ENCODE measurements at places on chromosomes 3 and 15.

DNA sequence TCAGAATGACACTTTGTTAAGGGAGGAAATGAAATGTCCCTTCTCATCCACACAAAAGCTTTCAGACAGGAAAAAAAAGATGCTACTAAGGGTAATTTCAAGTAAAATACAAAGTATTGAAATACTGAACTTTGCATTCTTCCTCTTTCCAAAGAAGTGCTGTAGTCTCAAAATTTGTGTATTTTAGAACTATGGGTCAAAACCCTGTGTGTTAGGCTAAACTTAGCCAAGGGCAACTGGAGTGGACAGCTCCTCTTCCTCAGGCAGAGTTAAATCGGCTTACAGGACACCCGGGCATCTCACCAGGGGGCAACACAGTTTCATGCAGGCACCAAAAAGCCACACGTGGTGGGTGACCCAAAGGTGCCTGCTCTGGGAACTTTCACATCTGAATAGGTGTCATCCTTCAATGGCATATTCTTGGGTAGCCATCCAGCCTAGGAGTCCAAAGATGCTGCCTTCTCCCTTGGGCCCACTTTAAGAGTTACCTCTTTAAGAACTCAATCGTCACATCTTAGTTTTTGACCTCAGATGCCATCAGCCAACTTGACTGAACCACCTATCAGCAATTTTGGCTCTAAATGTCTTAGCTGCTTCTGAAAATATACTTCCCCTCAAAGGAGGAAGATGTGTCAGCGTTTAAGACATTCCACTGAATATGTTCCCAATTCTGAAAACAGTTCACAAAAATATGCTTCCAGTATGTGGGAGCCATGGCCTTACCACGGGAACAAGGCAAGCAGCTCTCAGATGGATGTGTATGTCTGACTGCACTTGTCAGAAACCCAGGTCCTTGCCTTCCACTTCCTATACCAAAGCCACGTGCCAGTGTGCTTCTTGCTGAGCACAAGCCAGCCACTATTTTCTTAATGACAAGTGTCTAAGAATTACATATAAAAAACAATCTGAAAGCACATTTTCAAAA is 32.2 kb upstream of the MUC13 start:
- DNase-seq = no peak

DNA sequence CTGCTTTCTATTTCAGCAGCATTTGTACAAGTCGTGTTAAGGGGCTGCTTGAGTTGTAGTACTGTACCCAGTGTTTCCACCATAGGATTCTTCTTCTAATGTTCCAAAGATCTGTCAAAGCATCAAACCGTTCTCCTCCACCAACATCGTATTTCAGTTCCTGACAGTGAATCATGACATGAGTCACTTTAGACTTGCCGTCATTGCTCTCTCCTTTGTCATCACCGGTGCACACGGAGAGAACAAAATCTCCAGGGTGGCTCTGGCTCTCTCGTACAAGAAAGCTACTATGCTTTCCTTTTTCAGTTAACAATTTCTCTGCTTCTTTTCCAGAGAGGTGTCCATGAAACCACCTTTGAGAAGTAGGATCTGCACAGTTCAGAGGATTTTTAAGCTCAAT is 270.9 kb upstream of the CCDC54 start:
- no peak for DNase-seq

DNA sequence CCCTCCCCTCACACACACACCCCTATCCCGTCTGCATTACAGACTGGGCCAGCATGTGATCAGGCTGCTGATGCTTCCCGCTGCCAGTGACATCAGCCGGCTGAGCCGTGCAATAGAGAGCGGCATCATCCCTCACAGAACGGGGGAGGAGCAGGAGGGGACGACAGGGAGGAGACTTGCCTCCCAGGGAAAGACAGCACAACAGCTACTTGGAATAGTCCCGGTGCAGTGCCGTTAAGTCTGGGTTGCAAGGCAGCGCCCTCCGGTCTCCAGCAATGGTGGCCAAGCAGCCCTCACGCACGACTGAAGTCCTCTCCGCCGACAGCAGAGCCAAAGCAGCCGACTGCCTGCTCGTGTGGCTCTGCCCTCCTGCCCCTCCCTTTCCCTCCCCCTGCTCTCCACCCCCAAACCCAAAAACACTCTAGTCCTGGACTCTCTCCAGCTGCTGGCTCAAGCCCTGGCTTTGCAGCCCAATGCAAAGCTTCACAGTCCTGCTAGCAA is 31.5 kb upstream of the RPS17 start:
- peak; percentile 75 for DNase-seq

- DNase-seq = no peak
Observed at GRCh38 chr3:112777811-112778210, 68.9 kb downstream of the CD200R1L start.

DNA sequence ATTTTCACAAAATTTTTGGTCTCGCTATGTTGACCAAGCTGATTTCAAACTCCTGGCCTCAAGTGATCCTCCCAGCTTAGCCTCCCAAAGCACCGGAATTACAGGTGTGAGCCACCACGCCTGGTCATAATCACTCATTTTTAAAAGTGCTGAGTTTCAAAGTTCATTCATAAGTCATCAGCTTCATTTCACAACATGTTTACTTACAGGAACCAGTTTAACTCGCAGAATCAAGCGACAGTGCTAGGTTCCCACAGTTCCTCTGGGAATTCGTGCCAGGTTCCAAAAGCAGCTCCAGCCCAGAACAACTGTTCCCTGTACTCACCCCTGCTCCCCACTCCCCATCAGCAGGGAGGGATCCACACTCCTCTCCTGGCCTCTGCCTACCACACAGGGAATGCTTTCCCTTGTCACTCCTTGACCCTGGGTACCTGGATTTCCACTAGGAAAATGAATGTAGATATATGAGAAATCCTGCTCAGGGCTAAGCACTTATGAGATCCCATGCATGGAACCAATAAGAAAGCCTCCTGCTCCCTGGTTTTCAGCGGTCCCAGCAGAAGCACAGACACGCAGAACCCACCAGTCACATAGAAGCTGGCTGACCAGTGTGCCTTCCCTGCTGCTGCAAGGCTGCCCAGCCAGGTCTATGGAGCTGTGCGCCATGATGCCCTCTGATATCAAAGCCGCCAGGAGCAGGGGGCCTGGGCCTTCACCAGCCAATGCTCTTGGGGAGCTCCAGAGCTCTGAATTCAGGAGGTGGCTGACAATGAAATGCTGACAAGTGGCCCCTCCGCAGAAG is 72.3 kb downstream of the ITGB5 start:
- no peak for DNase-seq

GRCh38 chr3:37466660-37467359 is 292.4 kb upstream of the LRRFIP2 start:
- no peak for DNase-seq

- DNase-seq = no peak
Observed at GRCh38 chr3:131501949-131502348, 822 bp downstream of the MRPL3 start.

- DNase-seq = no peak
Observed at GRCh38 chr3:8931342-8931741, 31.9 kb downstream of the RAD18 start.

GRCh38 chr15:66735909-66736305 is 33.9 kb downstream of the SMAD6 start:
- DNase-seq = no peak

DNA sequence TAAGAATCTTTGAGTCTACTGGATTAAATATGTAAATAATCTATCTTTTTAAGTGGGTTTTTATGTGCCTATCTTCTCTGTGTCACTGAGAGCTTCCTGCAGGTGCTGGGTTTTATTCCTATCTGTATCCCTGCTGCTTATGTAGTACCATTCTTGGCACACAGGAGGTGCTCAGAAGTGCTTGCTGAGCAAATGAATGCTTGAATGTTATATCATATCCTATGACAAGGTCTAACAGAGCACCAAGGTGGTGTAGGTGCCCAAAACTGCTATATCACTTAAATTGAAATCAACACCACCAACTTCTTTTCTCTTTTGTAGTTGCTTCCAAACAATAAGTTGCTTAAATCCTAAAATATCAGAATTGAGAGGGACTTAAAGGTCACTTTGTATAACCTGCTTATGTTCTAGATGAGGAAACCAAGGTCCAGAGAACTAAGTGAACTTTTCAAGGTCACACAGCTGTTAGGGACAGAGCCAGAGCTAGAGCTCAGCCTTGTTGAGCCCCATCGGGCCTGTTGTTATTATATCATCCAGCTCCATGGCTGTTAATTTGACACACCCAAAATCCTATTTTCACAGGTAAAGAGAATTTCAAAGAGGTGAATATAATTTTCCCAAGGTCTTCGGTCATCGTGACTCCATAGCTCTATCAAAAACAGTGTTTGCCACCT is 46.0 kb downstream of the CCNL1 start:
- DNase-seq = no peak

- DNase-seq = no peak
Observed at GRCh38 chr3:155846119-155846518, 8.1 kb downstream of the SLC33A1 start.

DNA sequence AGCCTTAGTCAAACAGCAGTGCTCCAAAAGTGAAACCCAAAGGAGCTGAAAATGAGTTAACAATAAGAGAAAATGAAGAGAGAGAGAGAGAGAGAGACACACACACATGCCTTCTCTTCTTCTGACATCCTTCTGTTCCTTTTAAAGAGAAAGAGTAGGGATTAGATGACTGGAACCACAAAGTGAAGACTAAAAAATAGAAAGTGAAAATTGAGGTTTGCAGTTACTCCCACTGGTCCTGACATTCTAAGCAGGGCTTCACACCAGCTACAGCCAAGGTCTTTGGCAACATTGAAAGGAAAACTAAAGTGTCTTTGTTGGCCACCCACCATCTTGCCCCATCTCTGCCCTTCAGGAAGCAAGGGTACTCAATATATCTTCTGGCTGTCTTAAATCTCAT is 59.2 kb downstream of the USP50 start:
- DNase-seq = no peak

DNA sequence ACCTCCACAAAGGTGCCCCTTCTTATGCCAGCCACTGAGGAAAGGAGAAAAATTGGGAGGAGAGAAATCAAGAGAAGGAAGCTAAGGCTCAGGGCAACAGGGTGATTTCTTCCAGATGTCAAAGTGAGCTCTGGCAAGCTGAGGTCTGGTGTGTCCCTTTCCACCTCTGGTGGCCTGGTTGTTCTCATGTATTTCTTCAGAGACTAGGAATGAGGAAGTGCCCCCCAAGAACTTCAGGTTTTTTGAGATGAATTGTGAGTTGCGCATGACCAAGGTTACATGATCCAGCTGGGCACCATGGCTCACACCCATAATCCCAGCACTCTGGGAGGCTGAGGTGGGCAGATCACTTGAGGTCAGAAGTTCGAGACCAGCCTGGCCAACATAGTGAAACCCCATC is 5.6 kb downstream of the RAB6B start:
- no peak for DNase-seq

- peak; percentile 61 for DNase-seq
Observed at GRCh38 chr3:197501879-197502620, 53.7 kb downstream of the BDH1 start.

DNA sequence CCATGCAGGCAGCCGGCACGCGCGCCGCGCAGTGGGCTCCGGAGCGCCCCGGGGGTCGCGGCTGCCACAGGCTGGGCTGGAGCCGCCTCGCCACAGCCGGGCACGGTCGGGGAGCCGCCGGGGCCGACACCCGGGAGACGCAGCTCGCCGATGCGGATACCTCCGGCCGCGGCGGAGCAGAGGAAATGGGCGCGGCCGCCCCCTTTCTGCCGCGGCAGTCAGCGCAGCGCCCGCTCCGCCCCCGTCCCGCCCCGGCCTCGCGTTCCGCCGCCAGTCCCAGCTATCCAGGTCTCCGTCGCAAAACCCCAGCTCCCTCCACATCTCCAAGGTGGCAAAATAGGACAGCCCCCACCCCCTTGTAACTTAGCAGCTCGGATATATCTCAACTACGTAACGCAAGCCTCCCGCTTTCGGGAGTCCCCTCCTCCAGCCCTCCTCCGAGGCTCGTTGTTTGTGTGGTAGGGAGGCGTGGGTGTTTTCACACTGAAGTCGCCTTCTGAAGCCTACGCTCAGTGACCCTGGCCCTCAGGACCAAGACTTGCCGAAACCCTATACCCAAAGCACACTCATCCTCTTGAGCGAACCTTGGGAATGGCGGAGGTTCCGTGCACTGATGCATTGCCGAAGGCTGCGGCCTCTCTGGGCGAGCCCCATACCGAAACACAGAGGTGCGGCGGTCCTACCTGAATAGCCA is at the start of gene SH3BP5:
SH3BP5 (minus strand) TSS at position 182 of the 694 bp plus-strand sequence; CDS start at position 4, 178 bp downstream.
- peak; percentile 87 for DNase-seq

GRCh38 chr3:146133441-146133840 is 27.5 kb downstream of the PLOD2 start:
- DNase-seq = no peak

GRCh38 chr3:104825116-104825515 is 541.6 kb upstream of the ALCAM start:
- DNase-seq = peak; percentile 22

- DNase-seq = no peak
Observed at GRCh38 chr15:65312400-65312916, 8.0 kb downstream of the RNU5B-1 start.

DNA sequence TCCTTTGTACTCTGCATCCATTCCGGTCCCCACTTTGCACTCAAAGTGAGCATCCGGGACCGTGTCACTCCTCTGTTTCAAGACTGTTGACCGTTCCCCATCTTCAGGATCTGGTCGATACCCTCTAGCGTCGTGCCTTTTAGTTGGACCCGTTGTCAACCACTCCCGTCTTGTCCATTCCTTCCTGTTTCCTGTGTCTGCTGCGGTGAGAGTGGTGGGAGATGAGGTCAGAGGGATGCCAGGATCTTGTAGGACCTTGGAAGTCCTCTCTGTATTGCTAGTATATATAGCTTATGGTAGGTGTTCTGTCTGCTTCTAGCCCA is 624 bp downstream of the BRK1 start:
- no peak for DNase-seq

DNA sequence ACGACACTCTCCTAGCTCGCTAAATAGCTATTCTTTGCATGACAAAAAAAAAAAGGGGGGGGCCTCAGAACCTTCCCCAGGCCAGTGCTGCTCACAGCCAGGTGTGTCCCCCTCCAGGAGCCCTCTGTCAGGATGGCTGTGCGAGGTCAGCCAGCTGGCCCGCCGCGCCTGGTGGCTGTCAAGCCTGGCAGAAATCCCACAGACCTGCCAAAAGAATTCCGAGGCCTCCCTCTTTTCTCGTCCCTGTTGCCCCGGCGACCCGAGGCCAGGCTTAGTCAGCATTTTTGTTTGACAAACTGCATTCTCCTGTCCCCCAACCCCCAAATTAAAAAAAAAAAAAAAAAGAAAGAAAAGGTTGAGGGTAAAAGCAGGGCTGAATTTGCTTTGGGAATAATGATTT is 61.9 kb downstream of the TM4SF4 start:
- peak; percentile 53 for DNase-seq

GRCh38 chr3:46375814-46376213 is 5.1 kb downstream of the CCR5 start:
- DNase-seq = no peak

DNA sequence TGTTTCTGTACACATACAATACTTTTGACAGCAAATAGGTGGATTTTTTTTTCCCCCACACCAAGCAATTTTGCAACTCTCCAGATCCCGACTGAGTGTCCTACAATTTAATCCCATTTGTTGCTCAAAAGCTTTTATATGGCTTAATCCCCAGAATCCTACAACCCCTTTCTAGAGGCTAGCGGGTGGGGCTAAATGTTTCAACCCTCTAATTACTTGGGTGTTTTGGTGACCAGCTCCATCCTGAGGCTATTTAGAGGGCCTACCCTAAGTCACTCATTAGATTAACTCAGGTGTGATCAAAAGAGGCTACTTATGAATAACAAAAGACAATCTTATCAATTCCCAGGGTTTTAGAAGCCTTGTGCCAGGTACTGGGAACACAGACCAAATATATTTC is 21.0 kb upstream of the FBXL2 start:
- DNase-seq = no peak

- DNase-seq = no peak
Observed at GRCh38 chr3:143578810-143579435, 269.3 kb downstream of the SLC9A9 start.

Data from glutamatergic neuron (in vitro differentiated cells).